Suppressor macrophage (primary cell): ENCODE measurements at places on chromosomes 5 and 9.

- DNase-seq = no peak
Measured at GRCh38 chr9:36826581-36826980, 207.5 kb downstream of the PAX5 start.

- DNase-seq = peak; percentile 13
Measured at GRCh38 chr5:155434681-155435080, 421.1 kb downstream of the KIF4B start.

DNA sequence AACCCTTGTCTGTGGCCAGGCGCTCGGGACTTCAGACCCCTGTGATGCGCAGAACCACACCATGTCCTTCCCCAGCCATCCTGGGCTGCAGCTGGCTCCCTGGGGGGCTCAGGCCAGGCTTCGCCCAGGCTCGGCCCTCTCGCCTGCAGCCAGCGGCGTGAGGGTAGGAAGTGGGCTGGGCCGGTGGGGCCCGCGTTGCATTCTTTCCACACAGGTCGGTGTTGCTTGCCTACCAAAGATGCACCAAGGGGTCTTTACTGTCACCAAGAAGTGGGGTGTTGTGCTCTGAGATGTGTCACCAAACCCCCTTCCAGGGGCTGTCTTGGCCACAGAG is 48.3 kb upstream of the RNF130 start:
- DNase-seq = no peak

DNA sequence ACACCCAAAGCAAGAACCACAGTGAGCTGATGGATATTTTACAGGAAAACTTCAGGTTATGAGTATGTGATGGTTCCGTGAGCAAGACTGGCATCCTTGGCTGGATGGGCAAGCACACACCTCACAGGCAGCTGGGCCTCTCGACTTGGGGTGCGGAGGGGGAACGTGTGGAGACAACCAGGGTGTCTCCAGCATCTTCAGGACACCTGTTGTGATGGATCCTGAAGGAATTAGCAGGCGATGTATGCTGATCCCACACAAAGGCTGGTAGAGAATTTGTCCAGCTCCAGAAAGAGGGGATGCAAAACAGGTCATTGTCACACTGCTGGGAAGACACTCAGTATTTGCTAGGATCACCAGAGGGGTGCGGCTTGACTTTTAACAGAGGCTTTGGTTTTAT is 42.7 kb downstream of the SECISBP2 start:
- no peak for DNase-seq

DNA sequence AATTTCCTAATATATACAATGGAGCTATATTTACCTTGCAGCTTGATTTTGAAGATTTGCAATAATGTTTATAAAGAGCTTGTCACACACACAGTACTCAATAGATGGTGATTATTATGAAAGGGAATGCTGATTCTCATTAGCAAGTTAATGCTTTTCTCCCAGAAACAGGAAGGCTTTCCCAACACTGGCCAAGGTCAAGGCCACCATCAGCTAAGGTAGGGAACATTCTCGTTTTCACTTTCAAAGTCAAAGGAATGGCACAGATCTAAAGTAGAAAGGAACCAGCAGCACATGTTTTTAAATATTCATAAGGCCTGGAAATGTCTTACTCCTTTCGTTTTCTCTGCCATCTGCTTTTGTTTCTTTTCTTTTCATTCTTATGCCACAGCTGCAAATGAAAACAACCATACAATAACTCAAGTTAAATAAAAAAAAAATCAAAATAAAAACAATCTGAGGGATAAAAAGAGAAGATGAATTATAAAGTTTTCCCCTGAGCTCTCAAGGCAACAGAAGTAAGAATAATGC is 266.8 kb downstream of the CRB2 start:
- DNase-seq = no peak

DNA sequence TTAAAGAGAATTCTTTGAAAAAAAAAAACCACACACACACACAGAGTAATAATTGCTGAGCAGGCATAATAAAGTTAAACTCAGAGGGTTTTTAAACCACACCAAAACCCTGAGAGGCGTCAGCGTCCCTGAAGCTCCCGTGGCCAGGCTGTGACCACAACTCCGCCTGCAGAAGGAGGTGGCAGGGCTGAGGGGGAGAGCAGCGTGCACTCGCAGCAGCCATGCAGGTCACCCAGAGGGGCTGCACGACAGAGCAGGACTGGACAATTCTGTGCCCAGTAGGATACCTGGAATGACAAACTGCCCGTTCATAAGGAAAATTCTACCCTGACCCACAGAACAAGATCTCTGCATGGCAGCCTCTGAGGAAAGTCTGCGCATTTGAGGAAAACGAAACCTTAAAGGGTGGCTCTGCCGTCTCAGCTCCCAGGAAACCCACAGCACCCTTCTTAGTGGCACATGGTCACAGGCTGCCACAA is 44.0 kb downstream of the ROR2 start:
- DNase-seq = peak; percentile 75
